NCI-H748 treated with DMSO at 0.1 percent for 48 hours (cell line): ENCODE measurements at places on chromosomes 4 and X.

GRCh38 chr4:161189286-161190134, 974.3 kb downstream of the FSTL5 start:
- no peak for DNase-seq

DNA sequence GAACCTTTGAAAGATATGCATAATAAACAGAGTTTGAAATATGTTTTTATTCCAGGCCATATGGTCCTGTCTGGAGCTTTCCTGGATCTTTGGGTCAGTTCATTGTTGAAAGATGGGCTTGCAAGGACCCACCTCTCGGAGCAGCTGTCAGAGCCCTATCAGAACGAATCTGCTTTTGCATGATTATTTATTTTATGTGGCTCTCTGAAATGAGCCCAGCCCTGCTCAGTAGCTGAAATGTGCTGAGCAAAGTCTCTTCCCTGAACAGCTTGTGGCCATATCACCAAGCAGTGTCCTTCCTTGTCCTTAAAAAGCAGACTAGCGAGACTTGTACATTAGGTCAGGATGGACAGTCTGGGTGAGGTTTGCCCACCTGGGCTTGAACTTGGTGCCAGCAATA, 110.8 kb downstream of the GBA3 start:
- DNase-seq, result no peak

DNA sequence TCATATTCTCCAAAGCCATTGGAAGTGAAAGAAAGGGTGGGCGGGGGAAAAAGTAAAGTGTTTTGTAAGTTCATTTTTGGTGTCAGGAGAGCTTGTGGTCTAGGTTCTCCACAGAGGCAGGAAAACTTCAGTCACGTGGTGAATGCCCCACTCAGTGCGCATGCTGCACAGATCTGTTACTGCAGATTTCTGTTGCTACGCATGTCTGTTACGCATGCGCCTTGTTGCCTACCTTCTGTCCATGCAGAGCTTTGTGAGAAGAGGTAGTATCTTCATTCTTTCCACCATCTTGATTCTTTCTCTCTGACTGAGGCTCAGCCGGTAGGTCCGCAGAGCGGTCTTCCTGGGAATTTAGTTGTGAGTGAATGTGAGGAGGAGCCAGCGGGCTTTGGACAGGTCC, 15.1 kb upstream of the PAGE3 start:
- no peak for DNase-seq

DNA sequence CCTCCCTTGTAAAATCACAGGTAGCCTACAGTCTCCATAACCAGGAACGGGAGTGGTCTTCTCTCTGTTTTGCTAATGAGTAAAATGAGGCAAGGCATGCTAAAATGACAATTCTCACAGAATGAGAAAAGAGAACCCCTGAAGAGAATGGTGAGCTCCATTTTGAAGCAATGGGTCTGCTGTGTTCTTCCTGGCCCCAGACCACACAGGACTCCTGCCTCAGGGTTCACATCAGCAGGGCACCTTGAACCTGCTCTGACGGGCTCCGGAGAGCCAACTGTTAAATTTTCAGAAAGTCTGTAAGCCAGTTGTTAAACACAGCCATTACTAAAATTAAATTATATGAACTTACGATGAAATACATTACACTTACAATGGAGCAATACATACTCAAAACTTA, 32.1 kb upstream of the RBM47 start:
- DNase-seq, result no peak
